ENCODE measurements at places on chromosomes 6 and 20.
A peak's percentile ranks its signal among the peaks of the same experiment; 100 is the strongest.

GRCh38 chr20:52191132-52191915 lies at the start of gene ZFP64:
Gene ZFP64, minus strand, starts transcription at chr20:52191779. Its CDS starts 143 bp downstream, at chr20:52191636.
- DNase-seq: peak; percentile 54

GRCh38 chr6:116971959-116972358 lies 94.9 kb downstream of the RFX6 start:
- DNase-seq: no peak

DNA sequence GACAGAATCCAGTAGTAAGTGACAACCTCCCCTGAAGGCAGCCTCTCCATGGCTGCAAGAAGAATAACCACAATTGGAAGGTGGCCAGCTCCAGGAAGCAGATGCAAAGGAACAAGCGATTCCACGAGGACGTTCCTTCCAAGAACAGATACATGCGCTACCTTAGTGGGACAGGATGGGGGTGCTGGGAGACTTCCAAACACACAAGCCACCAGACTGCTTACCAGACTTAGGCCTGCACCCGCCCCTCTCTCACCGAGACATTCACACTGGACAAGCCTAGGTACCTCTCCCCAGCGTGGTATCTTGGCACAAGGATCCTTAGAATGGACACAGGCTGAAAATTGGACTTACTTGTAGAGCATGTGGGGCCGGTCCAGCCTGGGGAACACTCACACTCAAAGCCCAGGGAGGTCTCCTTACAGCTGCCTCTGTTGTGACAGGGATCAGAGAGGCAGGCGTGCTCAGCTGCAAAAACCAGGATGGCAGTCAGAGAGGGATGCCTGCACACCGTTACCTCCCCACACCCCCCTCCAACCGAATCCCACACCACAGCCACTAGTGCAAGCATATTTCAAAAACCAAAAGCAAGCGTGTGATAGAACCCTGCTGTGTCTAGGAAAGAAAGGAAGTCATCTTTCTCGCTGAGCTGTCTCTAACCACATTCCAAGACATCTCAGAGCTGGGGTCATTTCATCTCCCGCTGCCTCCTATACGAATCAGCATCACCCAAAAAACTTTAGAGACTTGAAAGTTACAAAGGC lies 22.4 kb downstream of the JAG1 start:
- no peak for DNase-seq

- no peak for DNase-seq
Measured at GRCh38 chr20:38833857-38834164, 28.3 kb downstream of the PPP1R16B start.
